PC-3 (cell line): ENCODE measurements at places on chromosomes 13 and 19. TPM values are rescaled to one million over a fixed set of nuclear protein-coding genes. Genes with fewer than 3 reads are reported as not detected.

The MYO1F gene
- 2.0 TPM in 1 of 2 replicates, not detected in the other for total RNA-seq

The CLDN10 gene
- not detected in 2 replicates for total RNA-seq

The PLK5 gene
- total RNA-seq = not detected in 2 replicates

The CGB1 gene
- total RNA-seq = 0.95 TPM in 1 of 2 replicates, not detected in the other

The ZNF383 gene
- total RNA-seq = 0.58 and 2.5 TPM in 2 replicates

The GTPBP3 gene
- 86.0 and 109 TPM in 2 replicates for total RNA-seq

The NLRP9 gene
- not detected in 2 replicates for total RNA-seq

GRCh38 chr13:110340812-110341444 is 33.8 kb downstream of the COL4A2 start:
- H3K4me3 ChIP-seq = no peak overlapping the region
- no peaks in the 10 kb centered on the region for H3K36me3 ChIP-seq
- peaks cover 35% of the 10 kb centered on the region for H3K4me1 ChIP-seq
- H3K27ac ChIP-seq = no peak overlapping the region

DNA sequence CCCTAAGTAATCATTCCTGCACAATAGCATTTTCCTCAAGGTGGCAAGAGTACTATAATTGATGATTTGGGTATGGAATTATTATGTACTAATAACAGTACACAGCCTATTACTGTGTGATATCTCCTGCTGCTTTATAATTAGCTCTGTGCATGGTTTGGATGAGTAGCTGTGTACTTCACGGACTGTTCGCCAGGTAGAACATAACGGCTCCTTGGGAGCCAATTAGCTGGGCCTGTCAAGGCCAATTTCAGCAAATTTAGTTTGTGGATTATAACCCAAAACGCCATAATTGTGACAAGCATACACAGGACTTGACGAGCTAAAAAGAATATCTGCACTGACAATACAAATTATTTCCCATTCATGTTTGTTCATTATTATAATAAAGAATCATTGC is 1584.2 kb downstream of the SLITRK1 start:
- no peak overlapping the region for H3K27ac ChIP-seq
- no peak overlapping the region for H3K4me3 ChIP-seq
- H3K4me1 ChIP-seq = no peaks in the 10 kb centered on the region
- H3K27me3 ChIP-seq = no peaks in the 10 kb centered on the region
- DNase-seq = no peak
- no peaks in the 10 kb centered on the region for H3K36me3 ChIP-seq

DNA sequence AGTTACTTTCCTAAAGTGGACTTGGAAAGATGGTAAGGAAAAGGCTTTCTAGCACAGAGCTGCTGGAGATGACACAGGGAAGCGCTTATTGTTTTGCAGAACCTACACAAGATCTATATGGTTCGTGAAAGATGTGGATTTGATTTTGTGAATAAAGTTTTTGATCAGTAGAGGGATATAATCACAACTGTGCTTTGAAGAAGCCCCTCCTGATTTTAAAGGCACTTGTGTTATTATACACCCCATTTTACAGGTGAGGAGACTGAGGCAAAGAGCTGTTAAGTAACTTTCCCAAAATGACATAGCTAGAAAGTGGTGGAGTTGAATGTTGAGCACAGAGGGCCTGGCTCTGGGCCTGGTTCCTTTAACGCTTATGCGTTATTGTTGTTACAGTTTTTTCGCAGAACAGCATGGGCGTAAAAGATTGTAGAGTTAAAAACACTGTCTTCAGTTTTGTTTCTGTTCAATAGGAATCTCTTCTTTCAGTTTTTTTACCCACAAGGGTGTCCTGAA is 1.4 kb downstream of the TDRD3 start:
- H3K4me3 ChIP-seq = peak overlapping the region; percentile 89

GRCh38 chr19:47436712-47437401 is 17.5 kb upstream of the MEIS3 start:
- H3K27me3 ChIP-seq = no peaks in the 10 kb centered on the region
- no peaks in the 10 kb centered on the region for H3K36me3 ChIP-seq
- DNase-seq = peak; percentile 74
- H3K27ac ChIP-seq = no peak overlapping the region
- H3K4me3 ChIP-seq = no peak overlapping the region

DNA sequence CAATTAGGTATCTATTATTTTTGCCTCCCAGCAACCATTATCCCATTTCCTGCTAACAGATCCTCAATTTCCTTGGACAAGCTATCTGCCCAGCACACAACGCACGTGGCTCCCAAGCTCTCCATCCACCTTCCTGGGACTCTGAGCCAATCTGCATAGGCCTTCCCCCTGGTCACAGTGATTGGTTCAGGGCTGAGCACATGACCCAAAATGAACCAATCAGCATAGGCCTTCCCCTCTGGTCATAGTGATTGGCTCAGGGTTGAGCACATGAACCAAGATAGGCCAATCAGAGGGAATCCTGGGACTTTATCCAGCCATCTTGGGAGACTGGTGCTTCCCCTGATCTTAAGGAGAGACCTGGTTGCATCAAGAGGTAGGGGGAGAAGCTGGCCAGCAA is 5.8 kb downstream of the CPAMD8 start:
- H3K4me3 ChIP-seq = no peak overlapping the region
- peaks cover 4% of the 10 kb centered on the region; the same call in 1 of the 2 replicates for H3K27me3 ChIP-seq
- no peak overlapping the region for H3K27ac ChIP-seq

GRCh38 chr19:2747349-2747748 is 7.5 kb upstream of the SLC39A3 start:
- H3K27me3 ChIP-seq = 0 out of 2 replicates have a peak, but pooled peaks cover 4% of the 10 kb centered on the region
- no peaks in the 10 kb centered on the region for H3K36me3 ChIP-seq
- H3K4me1 ChIP-seq = no peaks in the 10 kb centered on the region
- DNase-seq = no peak
- H3K27ac ChIP-seq = no peak overlapping the region
- no peak overlapping the region for H3K4me3 ChIP-seq

DNA sequence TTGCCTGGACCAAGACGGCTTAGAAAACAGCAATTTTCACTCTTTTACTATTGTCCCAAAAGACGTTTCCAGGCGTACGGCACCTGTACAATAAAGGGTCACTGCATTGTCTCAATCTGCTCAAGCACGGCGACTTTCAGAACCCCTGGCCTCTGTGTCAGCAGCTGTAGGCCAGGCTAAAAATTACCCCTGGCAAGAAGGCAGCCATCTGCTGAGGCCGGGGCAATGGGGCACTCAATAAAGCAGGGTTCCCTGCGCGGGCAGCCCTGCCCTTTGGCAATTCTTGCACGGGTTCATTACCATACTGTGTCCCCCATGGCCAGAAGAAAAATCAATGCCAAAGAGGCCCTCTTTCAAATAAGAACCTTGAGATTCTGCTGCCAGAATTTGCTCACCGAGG is 52.1 kb downstream of the STK24 start:
- H3K36me3 ChIP-seq = no peaks in the 10 kb centered on the region
- no peak overlapping the region for H3K27ac ChIP-seq
- H3K4me3 ChIP-seq = no peak overlapping the region
- H3K27me3 ChIP-seq = no peaks in the 10 kb centered on the region

- H3K27ac ChIP-seq = no peak overlapping the region
- H3K36me3 ChIP-seq = no peaks in the 10 kb centered on the region
- DNase-seq = peak; percentile 58
- H3K4me3 ChIP-seq = no peak overlapping the region
Observed at GRCh38 chr19:44557933-44558332, 28.5 kb upstream of the CEACAM20 start.

- no peaks in the 10 kb centered on the region for H3K4me1 ChIP-seq
- H3K4me3 ChIP-seq = no peak overlapping the region
- no peaks in the 10 kb centered on the region for H3K36me3 ChIP-seq
- no peaks in the 10 kb centered on the region for H3K27me3 ChIP-seq
Observed at GRCh38 chr13:34258646-34259386, 440.9 kb downstream of the RFC3 start.

- H3K27me3 ChIP-seq = no peaks in the 10 kb centered on the region
- DNase-seq = no peak
- no peaks in the 10 kb centered on the region for H3K36me3 ChIP-seq
- H3K4me3 ChIP-seq = no peak overlapping the region
Observed at GRCh38 chr19:10226021-10226375, 5.1 kb downstream of the S1PR2 start.

GRCh38 chr13:68940049-68940448 is 1167.6 kb upstream of the ATXN8OS start:
- H3K27me3 ChIP-seq = no peaks in the 10 kb centered on the region
- no peaks in the 10 kb centered on the region for H3K36me3 ChIP-seq
- no peak for DNase-seq
- H3K4me3 ChIP-seq = no peak overlapping the region

DNA sequence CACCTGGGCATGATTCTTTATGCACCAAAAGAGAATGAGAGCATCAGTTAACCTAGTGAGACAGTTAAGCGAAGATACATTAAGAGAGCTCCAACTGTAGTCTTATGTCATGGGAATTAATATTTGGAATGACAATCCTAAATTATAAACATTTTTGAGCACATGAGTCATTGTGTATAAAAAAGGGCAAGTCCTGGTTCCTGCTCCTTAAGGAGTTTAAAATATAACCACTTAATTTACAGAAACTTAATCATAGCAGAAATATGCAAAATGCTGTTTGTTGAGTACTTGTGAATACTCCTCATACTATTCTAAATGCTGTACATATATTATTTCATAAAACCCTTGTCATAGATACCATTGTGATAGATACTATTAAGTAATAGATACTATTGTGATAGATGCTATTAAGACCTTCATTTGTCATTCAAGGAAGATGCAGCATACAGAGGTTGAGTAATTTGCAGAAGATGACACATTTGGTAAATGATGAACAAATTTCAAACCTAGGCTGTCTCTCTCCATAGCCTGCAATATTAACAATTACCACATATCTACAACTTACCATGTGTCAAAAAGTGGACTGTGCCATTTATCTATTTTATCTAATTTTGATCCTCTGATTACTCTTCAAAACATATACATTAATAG is 301.0 kb downstream of the TBC1D4 start:
- peak; percentile 78 for DNase-seq
- H3K27ac ChIP-seq = peak overlapping the region; percentile 69
- no peak overlapping the region for H3K4me3 ChIP-seq
- H3K27me3 ChIP-seq = no peaks in the 10 kb centered on the region

- H3K27ac ChIP-seq = no peak overlapping the region
- no peak for DNase-seq
- no peak overlapping the region for H3K4me3 ChIP-seq
Observed at GRCh38 chr19:13985771-13986347, 20.3 kb downstream of the RFX1 start.

GRCh38 chr19:44925114-44925891 is 10.9 kb downstream of the APOC1 start:
- no peaks in the 10 kb centered on the region for H3K36me3 ChIP-seq
- no peak for DNase-seq
- no peak overlapping the region for H3K4me3 ChIP-seq

DNA sequence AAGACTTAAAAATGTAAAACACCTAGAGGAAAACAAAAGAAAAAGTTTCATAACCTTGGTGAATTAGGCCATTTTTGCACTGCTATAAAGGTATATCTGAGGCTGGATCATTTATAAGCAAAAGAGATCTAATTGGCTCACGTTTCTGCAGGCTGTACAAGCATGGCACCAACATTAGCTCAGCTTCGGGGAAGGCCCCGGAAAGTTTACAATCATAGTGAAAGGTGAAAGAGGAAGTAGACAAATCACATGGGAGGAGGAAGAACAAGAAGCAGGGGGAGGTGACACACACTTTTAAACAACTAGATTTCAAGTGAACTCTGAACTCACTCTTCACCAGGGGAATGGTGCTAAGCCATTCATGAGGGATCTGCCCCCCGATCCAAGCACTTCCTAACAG is 1358.5 kb upstream of the PCDH9 start:
- no peak overlapping the region for H3K4me3 ChIP-seq
- H3K27ac ChIP-seq = no peak overlapping the region
- no peaks in the 10 kb centered on the region for H3K27me3 ChIP-seq
- H3K4me1 ChIP-seq = no peaks in the 10 kb centered on the region
- H3K36me3 ChIP-seq = no peaks in the 10 kb centered on the region

GRCh38 chr19:29643361-29643935 is 21.8 kb upstream of the PLEKHF1 start:
- DNase-seq = no peak
- no peaks in the 10 kb centered on the region; the same call in 1 of the 2 replicates for H3K27me3 ChIP-seq
- no peaks in the 10 kb centered on the region for H3K36me3 ChIP-seq
- H3K27ac ChIP-seq = no peak overlapping the region

- no peaks in the 10 kb centered on the region for H3K36me3 ChIP-seq
- H3K27me3 ChIP-seq = peaks cover 53% of the 10 kb centered on the region
- no peaks in the 10 kb centered on the region for H3K4me1 ChIP-seq
- no peak overlapping the region for H3K4me3 ChIP-seq
- no peak overlapping the region for H3K27ac ChIP-seq
Observed at GRCh38 chr13:30963791-30964190, 31.3 kb downstream of the TEX26 start.

DNA sequence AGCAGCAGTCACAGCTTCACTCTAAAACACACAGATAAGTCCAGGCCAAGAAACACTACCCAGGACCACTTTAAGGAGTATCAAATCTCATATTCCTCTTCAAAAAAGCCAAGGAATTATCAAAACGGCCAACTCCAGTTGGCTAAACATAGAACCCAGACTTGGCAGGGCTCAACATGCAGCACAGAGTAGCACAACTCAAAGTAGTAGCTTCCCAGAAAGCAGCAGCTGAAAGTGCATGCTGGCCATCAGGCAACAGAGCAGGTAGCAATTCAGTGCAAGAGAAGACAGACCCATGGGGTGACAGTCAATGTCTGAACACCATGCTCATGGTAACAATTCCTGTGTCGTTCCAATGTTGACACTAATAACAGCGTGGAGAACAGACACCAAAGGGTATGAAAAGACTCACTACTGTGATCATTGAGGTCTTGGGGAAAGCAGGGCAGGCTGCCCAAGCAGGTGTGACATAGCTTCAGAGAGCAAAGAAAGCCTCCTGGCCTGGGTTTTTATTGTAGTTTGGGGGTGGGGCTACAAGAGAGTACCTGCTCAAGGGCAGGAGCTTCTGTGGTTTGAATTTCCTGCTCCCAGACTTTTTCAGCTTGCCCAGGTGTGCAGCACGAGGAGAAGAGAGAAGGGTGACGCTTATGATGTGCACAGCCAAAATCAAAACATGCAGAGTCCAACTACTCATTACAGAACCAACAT is 6.2 kb downstream of the ZNF709 start:
- no peak for DNase-seq
- peaks cover 8% of the 10 kb centered on the region; the same call in 1 of the 2 replicates for H3K36me3 ChIP-seq
- no peak overlapping the region for H3K4me3 ChIP-seq

GRCh38 chr19:10389863-10390262 is 9.5 kb upstream of the TYK2 start:
- no peak overlapping the region for H3K4me3 ChIP-seq
- H3K4me1 ChIP-seq = no peaks in the 10 kb centered on the region
- no peak overlapping the region for H3K27ac ChIP-seq
- H3K36me3 ChIP-seq = peaks cover 21% of the 10 kb centered on the region
- no peak for DNase-seq
- no peaks in the 10 kb centered on the region for H3K27me3 ChIP-seq

DNA sequence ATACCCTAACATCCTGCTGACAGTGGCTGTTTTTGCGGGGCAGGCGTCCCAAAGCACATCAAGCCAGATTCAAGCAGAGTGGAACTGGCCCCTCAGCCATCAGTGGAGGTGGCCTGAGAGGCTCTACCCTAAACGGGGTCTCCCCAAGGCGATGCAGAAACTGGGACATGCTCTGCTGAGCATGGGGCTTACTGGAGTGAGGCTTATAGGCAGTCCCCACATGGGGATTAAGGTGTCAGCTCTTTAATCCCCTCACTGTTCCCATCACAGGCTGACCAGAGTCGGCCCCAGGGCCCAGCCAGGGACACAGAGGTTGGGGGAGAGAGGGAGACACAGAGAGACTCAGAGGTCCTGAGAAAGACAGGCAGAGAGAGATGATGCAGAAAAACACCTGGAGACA is 17.0 kb downstream of the CYP2F1 start:
- H3K27ac ChIP-seq = no peak overlapping the region
- H3K4me1 ChIP-seq = no peaks in the 10 kb centered on the region
- no peak overlapping the region for H3K4me3 ChIP-seq
- no peaks in the 10 kb centered on the region for H3K36me3 ChIP-seq
- no peak for DNase-seq
